ENCODE measurements at places on chromosomes 11 and 22.

- no peak for DNase-seq
Measured at GRCh38 chr11:36775130-36775529, 177.1 kb upstream of the RAG2 start.

DNA sequence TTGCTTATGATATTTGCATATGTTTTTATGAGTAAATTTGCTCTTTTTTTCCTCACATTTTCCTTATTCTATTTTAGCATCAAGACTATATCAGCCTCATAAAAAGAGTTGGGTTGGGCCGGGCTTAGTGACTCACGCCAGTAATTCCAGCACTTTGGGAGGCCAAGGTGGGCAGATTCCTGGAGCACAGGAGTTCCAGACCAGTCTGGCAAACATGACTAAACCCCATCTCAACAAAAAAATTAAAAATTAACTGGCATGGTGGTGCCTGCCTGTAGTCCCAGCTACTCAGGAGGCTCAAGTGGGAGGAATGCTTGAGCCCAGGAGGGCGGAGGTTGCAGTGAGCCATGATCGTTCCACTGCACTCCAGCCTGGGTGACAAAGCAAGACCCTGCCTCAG is 148.8 kb upstream of the ANO5 start:
- no peak for DNase-seq

DNA sequence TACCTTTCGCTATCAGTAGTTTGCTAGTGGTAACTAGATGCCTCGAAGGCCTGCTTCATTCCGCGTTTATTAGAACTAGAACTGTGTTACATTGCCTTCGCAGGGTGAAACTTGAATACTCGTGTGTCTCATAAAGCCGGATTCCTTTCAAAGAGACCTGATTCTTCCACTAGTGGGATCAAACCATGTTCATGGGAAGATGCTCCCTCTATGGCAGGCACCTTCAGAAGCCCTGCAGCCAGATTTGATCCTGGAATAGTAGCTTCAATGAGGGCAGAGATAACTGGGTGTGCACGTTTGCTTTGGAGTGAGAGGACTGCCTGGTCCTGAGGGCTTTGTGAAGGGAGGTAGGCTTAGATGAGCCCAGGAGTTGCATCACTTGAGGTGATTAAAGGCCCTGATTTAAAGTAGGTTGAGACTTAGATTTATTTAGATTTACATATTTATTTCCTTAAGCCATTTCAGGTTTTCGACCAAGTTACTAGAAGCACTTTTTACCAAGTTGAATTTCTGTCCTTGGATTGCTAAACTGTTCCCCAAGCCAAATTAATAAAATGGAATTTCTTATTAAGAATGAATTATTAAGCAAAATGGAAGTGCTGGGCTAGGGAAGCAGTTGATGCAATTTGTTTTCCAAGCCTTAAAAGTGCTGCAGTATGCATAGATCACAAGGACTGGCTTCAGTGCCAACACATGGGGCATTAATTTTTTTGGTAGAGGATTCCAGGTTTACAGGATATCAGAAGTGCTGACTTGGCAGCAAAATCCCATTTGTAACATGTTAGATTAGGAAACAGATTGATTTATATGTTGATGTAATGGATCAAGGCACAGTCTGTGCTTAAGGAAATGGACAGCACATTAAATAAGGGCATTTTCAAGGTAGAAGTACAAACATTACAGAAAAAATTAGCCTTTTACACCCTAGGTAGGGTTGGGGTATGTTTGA is 32.9 kb downstream of the APLP2 start:
- DNase-seq, result no peak

DNA sequence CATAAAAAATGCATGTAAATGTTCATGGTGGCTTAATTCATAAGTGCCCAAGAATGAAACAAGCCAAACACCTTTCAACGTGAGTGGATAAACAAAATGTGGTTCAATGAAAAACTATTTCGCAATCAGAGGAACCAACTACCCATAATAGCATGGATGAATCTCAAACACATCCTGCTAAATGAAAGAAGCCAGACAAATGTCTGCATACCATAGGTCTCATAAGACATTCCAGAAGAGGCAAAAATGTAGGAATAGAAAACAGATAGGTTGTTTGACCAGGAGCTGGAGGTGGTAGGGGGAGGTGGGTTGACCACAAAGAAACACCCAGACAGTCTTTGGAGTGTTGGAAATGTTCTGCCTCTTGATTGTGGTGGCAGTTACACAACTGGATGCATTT is 13.2 kb upstream of the OSBPL5 start:
- no peak for DNase-seq

DNA sequence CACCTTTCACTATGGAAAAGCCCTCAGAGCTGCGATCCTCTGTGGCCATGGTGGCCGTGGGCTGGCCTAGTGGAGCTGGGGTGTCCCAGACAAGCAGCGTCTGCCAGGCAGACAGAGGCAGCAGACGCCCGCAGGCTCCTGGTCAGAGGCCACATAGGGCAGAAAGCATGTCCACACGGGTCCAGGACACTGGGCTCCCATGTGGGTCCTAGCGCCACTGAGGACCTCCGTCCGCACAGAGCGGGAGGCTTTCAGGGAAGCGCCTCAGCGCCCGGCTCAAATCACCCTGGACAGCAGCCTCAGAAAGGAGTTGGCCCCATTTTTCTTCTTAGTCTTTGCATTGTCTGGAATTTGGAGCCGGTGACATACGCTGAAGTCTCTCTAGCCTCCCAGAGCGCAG is 389.7 kb downstream of the BRD1 start:
- no peak for DNase-seq

GRCh38 chr11:34647532-34647931 is 26.6 kb downstream of the EHF start:
- DNase-seq, result no peak

DNA sequence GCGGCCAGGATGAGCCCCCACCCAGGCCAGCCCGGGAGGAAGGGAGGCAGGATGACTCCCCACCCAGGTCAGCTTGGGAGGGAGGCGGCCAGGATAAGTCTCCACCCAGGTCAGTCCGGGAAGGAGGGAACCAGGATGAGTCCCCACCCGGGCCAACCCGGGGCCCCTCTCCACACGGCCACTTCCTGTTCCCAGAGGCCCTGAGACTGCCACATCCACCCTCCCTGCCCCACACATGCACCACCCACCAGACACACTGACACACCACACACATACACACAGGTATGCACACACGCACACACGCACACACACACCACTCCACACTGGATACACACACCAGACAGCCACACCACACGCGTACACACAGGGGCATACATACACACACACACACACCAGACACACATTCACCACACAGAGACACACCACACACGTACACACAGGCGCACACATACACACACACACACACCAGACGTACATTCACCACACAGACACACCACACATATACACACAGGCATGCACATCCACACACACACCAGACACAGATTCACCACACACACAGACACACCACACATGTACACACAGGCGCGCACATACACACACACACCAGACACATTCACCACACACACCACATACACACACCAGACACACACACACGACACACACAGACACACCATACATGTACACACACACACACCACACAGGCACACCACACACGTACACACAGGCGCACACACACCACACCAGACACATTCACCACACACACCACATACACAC is 84.9 kb upstream of the PRR5 start:
- DNase-seq, result no peak

- DNase-seq, result peak; percentile 49
Measured at GRCh38 chr11:75768909-75769771, 562 bp downstream of the DGAT2 start.

DNA sequence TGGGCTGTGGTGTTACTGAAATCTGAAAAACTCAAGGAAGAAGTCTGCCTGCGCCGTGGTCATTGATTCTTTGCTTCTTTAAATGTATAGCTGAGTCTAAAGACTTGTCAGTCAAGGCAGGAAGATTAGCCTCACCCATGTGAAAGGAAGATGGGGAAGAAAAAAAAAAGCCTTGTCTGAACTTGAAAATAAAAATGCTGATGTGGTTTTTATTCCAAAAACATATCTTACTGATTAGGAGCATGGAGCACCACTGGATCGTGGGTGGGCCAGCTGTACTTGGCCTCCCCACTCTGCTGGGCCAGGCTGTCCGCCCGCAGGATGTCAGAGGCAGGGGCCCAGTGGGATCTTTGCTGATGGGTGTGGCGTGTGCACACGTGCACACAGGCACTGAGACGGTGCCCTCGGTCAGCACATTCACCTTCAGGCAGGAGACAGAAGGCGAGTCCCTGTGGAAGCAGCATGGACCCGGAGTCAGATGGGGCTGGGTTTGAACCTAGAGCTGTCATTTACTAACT is 111.9 kb downstream of the WNT7B start:
- no peak for DNase-seq

DNA sequence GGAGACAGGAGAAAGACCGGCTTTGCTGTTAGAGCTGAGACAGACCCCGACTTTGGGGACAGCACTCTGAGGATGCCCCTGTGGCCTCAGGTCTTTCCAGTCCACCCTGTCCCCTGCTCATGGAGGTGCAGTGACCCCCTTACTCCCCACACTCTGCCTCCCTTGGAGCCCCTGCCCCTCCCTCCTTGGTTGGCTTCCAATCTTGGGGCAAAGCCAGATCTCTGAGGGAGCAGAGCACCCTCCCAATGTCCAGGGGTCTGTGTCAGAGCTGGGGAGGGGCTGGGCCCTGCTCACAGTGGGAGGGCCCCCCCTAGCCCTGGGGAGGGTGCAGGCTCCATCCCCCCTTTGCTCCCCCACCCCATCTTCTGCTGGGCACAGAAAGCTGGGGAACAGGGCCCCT is 50.0 kb downstream of the IGLL1 start:
- DNase-seq, result no peak

- DNase-seq, result peak; percentile 64
Measured at GRCh38 chr11:102287964-102288724, 29.1 kb upstream of the BIRC3 start.

DNA sequence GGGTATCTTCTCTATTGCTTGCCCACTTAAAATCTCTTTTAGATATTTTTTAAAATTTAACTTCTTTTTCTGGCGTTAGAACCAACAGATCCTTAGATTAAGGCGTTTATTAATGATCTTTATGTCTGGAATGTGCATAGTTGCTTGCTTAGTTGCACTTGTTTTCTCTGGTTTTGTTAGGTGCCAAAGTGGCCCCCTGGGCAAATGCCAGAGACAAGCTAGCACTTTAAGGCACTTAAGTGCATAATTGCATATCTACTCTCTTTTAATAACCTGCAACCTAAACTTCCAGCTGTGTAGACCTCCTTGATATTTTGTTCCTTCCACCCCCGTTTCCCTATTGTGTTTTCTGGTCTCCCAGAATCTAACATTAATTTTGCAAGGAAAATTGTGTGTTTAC is 3.3 kb downstream of the RBM4 start:
- no peak for DNase-seq

DNA sequence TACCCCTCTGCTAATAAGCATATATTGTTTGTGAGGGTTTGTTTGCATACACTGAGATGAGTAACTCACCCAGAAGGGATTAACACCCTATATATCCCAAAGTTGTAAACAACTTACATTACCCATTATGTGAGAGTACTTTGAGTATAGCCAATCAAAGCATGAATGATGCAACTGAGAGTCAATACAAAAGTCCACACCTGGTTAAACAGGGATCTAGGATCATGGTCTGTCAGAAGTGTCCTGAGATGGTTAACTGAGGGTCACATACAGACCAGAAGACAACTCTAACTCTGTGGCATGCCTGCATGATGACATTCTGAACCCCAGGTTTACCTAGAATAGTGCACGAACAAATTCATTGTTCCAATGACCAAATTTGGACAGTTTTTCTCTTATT is 17.4 kb upstream of the OR10A5 start:
- no peak for DNase-seq

DNA sequence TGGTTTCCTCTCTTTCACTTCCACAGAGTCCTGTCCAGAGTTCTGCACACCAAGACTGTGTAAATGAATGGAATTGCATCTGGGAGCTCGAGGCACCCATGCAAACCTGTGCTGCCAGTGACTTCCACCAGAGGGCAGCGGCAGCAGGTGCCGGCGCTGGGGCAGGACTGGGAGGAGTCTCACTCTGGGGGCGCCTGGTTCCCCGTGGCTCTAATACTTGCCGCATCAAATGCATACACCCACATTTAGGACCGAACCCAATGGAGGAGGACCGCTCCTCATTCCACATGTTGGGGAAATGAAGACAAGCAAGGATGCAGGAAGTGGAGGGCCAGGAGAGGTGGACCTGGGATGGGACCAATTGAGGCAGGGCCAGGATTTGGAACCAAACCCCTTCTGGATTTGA is 1.1 kb upstream of the CD6 start:
- no peak for DNase-seq

GRCh38 chr22:45582236-45582954 is 79.7 kb downstream of the FBLN1 start:
- DNase-seq, result no peak

DNA sequence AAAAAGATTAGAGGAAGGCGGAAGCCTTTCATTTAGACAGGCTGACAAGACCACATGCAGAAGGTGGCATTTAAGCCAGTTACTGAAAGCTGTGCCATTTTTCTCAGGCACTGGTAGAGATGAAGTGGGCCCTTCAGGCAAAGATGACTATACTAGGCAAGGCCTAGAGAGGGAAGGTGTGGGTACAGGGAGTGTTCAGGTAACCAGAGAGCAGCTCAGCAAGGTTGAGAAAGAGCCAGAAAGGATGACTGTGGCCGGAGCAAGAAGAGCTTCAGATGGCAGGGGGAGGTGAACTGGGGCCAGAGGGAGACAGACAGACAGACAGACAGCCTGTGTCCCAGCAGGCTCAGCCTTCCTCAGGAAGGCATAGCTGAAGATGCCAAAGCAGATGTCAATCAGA is 88.1 kb upstream of the NARS2 start:
- DNase-seq, result no peak

DNA sequence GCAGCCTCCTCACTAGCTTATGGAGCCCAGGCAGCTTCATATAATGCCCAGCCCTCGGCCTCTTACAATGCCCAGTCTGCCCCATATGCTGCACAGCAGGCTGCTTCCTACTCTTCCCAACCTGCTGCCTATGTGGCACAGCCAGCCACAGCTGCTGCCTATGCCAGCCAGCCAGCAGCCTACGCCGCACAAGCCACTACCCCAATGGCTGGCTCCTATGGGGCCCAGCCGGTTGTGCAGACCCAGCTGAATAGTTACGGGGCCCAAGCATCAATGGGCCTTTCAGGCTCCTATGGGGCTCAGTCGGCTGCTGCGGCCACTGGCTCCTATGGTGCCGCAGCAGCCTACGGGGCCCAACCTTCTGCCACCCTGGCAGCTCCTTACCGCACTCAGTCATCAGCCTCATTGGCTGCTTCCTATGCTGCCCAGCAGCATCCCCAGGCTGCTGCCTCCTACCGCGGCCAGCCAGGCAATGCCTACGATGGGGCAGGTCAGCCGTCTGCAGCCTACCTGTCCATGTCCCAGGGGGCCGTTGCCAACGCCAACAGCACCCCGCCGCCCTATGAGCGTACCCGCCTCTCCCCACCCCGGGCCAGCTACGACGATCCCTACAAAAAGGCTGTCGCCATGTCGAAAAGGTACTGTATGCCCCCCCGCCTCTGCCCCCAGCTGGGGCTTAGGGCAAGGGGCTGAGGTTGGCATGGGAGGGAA is 8.8 kb downstream of the RBM14 start:
- no peak for DNase-seq

GRCh38 chr11:74687237-74688023 is 43.8 kb downstream of the CHRDL2 start:
- peak; percentile 46 for DNase-seq

GRCh38 chr11:121553806-121554205 is 101.0 kb upstream of the SORL1-AS1 start:
- DNase-seq, result no peak

Data from putamen (tissue), 1 donor.